ENCODE measurements at places on chromosomes 13 and 19.

GRCh38 chr13:80123945-80124344 lies 217.0 kb downstream of the SPRY2 start:
- no peak for DNase-seq

GRCh38 chr19:39998501-39998900 lies 1.6 kb downstream of the ZNF546 start:
- DNase-seq, result no peak

GRCh38 chr13:21744149-21744548 lies 73.3 kb downstream of the FGF9 start:
- DNase-seq, result no peak

DNA sequence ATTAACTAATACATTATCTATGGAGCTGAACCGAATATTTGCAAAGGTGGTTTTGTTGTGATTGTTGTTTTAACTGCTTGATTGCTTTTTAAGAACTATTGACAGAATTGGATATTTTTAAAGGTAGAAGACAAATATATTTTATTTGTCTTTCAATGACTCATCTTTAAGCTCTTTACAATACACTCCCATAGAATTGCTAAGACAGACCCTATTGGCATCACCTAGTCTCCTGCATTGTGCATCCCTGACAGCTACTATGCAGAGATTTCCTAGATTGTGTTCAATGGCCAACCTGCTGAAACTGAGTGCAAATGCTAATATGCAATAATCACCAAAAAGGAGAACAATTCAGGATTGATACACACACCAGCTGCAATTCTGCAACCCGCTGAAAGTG lies 19.7 kb upstream of the SCEL start:
- DNase-seq, result no peak

DNA sequence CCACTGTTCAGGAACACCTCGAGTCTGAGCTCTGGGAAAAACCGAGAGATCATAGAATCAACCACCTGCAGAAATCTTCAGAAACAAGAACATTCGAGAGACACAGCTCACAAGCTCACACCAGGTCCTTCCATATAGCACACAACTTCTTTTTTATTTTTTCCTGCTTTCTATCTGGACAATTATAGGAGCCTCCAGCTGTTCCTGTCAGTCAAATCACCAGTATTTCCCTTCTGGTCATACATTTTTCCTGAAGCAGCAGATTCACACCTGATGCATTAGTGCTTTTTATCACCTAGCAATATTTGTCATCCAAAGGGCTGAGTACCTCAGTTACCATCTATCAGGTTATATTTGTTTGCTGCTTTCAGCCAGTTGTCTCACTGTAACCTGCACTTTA lies 323.5 kb downstream of the FOXO1 start:
- no peak for DNase-seq

DNA sequence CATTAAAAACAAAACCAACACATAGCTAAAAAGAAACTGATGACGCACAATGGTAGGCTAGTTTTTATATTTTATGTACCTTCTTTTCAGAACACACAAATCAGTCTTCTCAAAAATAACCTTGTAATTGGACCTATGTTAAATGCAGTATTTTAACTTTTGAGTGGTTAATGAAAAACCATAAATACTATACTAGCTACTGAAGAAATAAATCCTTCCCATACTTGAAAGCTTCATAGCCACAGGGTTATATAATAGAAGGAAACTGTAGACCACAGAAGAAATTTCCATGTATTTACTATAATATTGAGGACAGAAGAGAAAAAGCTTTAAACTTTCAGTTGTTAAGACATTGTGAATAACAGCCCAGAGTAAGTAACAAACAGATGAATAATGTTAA lies 1094.3 kb upstream of the SLC10A2 start:
- no peak for DNase-seq

DNA sequence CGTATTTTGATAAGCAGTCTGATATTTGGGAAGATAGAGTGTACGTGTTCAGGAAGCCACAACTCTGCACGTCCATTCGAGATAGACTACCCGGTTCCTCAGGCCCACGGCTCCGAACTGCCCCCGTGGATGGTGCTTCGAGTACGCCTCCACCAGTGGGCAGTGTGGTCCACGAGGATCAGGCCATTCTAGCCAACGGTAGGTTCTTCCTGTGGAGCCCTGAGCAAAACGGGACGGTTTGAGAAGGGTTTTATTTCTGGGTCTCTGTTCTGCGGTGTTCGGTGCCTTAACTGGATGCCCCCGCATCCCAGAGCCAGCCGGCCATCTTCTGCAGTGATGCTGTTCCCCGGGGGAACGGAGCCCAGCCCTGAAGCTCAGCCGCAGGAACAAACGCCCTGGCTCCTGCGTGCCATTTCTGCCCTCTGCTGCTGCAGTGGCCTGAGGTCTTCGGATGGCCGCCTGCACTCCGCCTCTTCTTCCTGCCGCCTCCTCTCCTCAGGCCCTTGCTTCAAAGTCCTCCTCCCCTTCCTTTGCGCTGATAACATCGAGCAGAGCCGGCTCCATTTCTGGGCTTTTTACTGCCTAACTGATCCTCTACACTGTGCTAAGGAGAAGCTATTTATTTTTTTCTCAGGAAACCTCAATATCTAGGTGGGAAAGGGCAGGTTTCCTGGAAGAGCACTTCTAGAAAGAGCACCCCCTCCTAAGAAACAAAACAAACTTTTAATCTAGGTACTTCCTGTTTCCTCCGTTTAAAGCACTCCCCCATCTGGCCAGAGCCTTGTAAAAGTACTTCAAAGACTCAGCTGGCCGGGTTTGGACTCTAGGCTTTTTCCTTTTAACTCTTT lies 36.2 kb upstream of the SLC46A3 start:
- no peak for DNase-seq

GRCh38 chr13:39490136-39490535 lies 112.9 kb downstream of the LHFPL6 start:
- DNase-seq, result no peak

DNA sequence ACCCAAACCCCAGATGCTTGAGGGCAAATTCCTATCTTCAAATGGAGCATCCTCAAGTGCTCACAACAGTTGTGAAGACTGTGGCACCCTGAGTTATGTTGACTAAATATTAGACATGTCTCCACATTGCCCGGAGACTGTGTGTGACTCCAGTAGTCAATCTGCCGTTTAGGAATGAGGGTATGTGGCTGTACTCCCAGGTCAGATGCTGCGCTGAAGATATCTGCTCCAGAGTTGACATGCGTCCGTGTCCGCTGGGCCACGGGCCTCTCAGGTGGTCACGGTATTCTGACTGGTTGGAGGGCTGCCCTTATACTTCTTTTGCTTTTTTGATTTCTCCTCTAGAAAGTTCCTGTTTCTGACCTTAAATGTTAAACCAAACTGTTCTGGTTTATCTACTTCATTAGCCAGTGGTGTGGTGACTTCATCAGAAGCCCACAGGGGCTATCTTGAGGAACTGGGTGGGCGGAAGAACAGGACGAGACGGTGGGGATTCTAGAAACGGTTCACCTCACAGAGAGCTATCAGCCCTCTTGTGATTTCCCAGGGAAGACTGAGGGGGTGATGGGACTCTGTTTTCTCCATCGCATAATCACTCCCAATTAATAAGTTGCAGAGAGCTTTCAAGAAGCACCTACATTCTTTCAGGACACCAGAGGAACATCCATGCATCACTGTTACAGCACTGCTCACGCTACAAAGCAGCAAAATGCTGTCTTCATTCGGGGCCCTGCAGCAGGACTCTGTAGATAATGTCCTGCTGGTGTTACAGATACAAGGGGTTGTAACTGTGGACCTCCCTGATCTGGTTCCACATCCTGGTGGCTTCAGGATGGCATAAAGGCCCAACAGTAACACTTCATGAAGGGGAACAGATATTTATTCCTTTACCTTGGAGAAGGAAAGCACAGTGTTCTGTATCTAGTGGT lies 1.3 kb upstream of the LCP1 start:
- no peak for DNase-seq

- DNase-seq, result no peak
Measured at GRCh38 chr19:51131780-51132680, 7.3 kb downstream of the SIGLEC9 start.

DNA sequence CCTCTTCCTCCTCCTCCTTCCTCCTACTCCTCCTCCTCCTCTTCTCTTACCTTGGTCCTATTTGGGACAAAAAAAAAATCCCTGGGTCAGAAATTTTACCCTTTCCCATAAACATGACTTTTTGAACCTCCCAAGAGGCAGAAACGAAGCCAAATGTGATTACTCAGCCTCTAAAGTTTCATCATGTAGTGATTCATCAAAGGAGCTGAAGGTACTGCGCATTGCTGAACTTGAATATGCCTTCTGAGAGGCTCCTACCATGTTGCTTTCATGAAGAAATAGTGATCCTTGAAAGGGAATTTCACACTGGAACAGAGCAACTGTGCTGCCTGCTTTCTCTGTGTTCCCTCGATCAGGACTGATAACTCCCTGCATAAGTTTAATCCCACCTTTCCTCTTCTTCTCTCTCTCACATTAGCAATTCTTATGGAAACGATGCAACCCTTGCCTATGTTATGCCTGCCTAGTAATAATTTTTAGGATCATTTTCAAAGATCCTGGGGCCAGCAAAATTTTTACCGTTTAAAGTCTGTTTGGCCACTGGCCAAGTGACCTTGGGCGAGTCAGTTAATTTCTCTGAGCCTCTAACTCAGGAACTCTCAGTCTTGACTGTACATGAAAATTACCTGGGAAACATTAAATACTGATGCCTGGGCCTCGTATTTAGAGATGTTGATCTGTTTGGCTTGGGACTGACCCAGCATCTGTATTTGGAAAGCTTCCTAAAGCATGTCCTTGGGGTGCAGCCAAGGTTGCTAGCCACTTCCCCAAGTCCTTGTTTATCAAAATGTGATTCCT lies 149.5 kb downstream of the DCT start:
- no peak for DNase-seq

- no peak for DNase-seq
Measured at GRCh38 chr19:16571822-16572331, 338 bp downstream of the SLC35E1 start.

DNA sequence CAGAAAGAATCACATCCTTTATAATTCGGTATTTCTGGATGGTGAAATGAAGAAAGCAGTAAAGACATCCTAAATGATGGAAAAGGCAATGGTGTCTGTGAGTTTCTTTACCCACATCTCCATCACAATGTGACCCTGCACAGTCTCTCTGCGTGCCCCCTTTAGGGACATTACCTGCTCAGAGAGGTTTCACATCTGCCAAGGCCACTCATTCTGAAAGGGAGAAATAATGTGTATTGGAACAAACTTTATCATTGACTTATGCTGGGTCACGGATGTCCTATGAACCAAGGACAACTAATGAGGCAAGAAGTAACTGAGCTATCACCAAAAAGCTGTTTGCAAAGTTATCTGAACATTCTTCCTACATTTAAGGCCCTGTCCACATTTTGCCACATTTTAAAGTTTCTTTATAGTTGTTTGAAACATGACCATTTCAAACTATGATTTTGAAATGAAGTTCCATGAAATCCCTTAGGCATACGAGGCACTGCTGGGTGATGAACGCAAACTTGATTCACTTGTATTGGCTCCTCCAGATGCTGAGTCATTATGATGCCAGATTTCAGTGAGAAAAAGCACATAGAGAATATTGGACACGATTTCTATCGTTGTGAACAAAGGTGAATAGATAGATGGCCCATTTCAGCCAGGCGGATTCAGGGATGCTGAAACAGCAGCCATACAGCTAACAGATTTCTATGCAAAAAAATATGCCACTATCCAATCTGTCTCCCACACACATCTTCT lies 63.5 kb upstream of the HMGB1 start:
- no peak for DNase-seq

DNA sequence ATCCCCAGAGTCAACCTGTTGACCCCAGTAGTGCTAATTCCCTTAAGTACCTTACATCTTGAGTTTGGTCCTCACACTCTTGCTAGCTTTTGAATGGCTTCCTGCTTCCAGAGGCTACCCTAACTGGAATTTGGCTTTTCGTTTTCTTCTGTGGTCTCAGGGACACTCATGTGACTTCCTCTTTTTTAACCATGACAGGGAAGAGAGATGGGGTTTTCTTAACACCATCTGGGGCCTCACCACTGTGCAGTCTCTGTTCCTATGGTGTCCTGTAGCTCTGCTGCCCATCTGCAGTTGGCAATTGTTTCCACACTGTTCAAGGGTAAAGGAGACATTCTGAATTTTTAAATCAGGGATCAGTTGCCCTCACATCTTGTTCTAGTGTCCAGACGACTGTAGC lies 66.7 kb downstream of the SLC10A2 start:
- no peak for DNase-seq

DNA sequence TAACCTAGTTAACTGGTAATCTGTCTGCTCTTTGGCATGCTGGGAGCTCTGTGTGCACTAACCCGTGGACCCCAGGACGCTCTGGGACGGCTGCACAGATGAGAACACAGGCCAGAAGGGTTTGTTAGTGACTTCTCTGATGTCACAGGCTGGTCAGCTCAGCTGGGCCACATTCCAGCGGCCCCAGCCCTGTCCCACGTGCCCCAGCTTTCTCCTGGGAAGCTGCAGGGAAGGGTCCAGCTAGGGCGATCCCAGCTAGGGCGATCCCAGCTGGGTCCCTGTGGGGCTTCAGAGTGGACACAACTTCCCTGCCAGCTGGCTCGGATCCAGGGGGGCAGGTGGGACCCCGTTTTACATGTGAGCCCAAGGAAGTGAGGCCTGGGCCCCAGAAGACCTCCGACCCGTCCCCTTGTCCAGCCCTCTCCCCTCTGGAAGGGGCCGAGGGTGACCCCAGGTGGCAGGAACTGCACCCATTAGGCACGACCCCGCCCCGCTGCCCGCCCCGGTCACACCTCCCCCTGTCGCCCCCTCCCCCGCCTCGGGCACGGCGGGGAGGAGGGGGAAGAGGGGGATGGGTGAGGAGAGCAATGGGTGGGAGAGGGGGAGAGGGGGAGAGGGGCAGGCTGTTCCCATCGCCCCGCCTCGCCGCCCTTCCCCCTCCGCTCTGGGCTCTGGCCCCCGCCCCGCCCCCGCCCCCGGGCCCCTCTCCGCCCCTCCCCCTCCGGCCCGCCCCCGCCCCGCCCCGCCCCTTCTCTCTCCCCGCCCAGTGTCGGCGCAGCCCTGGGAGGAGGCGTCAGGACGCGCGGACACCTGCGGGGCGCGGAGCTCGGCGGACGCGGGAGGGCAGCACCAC lies 75.2 kb upstream of the MCF2L start:
- no peak for DNase-seq

- no peak for DNase-seq
Measured at GRCh38 chr13:75489502-75490263, 7.7 kb upstream of the TBC1D4 start.

DNA sequence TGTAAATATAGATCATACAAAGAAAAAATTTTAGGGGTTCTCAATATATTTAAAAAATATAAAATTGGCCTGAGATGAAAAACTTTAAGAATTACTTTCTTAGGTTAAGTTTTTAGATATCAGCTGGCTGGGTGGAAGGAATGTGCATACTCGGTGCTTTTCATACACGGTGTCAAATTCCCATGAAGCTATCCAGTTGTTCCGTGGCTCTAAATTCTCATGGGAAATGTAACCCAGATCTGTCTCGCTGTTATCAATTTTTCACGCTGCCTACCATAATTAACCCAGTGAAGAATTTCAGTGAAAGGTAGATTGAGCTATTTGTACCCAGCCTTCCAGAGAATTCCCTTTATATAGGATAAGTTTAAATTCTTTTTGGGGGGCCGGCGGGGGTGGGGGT lies 11.6 kb upstream of the ZNF835 start:
- no peak for DNase-seq
